ENCODE measurements at places on chromosomes 7 and 10.
A peak's percentile ranks its signal among the peaks of the same experiment; 100 is the strongest.

GRCh38 chr10:89279421-89279869, 22.4 kb upstream of the IFIT2 start:
- no peak for DNase-seq

DNA sequence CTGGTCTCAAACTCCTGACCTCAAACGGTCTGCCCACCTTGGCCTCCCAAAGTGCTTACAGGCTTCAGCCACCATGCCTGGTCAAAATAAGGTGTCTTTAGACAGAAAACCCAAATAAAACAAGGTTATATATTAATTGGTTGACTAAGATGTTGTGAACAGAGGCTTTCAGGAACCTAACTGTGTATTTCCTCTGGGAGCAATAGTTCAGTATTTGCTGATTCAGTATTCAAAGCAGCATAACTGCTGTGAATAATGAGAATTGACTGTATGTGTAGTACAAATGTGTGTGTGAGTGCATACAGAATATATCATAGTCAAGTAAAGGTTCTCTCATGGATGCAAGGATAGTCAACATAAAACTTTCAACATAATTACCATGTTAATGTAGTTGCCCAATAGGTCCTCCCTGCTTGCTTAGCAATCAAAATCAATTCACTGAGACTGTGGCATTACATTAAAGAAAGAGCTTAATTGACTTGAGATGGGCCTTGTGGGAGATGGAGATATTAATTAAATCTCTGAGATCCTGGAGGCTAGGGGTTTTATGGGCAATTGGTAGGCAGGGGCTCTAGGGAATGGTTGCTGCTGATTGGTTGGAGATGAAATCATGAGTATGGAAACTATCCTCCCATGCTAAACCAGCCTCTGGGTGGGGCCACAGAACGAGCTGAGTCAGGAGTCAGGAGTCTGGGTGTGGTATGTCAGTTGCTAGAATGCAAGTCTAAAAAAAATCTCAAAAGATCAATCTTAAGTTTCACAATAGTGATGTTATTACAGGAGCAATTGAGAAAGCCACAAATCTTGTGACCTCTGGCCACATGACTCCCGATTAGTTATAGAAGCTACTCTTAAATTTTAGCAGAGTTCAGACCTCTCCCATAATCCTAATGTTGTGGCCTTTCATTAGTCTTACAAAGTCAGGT, 162.7 kb downstream of the AKR1D1 start:
- no peak for DNase-seq

- DNase-seq = peak; percentile 89
Observed at GRCh38 chr10:123972481-123973401, 81.1 kb upstream of the CPXM2 start.

GRCh38 chr7:139733751-139734150, 44.0 kb downstream of the HIPK2 start:
- DNase-seq = no peak

GRCh38 chr7:27210441-27211083, 10.7 kb upstream of the HOXA13 start:
- DNase-seq = no peak

DNA sequence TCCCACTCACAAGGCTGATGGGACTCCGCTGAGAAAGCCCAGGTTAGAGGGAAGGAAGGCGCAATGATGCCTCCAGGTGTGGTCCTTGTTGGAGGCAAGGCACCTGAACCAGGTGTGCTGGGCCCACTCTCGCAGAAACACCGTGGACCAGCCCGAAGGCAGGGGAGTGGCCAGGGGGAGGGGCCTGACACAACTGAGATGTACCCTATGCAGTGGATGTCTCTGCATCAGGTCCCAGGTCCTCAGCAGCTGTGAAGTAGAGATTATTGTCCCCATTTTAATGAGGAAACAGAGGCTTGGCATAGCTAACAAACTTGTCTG, 32.0 kb downstream of the GBX1 start:
- no peak for DNase-seq

GRCh38 chr7:149741629-149742028, 31.8 kb downstream of the ZNF467 start:
- no peak for DNase-seq

DNA sequence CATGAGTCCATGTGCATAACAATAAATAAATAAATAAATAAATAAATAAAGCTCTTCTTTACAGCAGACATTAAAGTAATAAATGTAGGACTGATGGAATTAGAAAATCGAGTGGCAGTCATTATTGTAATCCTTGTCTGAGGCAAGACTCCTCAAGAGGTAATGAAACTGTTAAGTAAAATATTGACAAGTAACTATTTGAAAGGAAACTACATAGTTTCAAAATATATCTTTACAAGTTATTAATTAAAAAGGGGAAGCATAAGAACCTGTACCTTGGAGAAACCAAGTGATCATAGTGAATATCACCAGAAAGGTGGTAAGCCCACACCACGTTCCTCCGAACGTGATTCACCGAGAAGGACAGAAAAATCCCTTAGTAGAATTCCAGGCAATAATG, 285.6 kb upstream of the SORCS1 start:
- DNase-seq = no peak

DNA sequence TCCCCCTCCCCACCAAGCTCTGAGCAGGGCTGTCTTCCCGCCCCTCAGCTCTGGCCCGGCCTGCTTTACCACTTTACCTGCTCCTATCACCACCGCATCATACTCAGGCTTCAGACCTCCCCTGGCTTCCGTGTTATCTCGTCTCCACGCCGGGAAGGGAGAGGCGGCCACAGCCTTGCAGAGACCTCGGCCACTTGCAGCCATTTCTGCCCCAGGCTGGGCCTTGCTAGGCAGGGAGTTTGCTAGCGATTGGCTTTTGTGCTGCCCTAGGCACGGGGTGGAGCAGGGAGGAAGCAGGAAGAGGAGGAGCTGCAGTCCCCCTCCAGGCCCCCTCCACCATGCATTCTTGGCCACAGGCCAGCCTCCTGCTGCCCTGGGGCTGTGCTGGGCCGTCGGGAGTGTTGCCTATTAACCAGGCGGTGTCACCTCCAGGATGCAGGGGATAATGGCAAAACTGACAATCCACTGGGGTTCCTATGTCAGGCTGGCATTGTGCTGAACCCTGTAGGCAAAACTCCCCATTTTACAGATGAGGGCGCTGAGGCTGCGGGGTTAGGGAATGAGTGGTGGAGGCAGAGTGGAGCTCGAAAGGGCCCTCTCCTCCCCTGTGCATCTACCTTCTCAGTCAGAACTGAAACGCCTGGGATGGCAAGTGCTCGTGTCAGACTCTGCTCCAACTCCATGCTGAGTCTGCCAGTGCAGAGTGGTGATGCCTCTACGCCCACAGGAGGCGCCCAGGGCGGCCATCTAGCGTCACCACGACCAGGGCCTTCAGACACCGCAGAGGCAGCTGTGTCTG, at the start of gene PYROXD2:
Gene PYROXD2, minus strand, starts transcription at position 251 of the 799 bp plus-strand sequence. Its CDS starts 47 bp downstream, at position 204.
- peak; percentile 86 for DNase-seq

DNA sequence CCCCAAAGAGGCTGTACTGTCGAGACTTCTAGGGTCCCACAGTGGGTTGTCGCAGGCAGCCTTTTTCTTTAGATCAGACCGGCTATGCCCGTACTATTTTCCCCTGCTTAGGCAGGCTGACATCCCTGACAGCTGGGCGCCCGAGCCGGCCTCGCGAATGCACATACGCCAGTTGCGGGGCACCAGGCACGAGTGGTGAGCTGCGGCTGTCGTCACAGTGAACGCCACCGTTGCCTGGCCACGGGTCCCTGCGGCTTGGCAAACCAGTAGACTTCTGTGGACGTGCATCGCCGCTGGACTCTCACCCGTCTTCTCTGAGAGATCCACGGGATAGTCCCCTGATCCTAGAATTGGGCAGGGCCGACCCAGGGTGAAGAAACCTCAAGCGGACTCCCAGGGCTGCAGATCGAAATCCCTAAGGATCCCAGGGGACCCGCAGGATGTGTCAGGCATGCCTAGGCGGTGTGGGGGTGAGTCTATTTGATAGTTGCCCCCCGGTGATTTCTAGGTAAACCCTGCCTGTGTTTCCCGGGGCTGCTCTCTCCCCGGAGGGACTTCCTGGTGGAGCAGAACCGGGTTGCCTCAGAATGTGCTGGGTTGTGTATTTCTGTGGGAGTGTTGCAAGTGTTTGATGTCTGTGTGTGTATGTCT, 33.0 kb upstream of the ZNF273 start:
- no peak for DNase-seq

DNA sequence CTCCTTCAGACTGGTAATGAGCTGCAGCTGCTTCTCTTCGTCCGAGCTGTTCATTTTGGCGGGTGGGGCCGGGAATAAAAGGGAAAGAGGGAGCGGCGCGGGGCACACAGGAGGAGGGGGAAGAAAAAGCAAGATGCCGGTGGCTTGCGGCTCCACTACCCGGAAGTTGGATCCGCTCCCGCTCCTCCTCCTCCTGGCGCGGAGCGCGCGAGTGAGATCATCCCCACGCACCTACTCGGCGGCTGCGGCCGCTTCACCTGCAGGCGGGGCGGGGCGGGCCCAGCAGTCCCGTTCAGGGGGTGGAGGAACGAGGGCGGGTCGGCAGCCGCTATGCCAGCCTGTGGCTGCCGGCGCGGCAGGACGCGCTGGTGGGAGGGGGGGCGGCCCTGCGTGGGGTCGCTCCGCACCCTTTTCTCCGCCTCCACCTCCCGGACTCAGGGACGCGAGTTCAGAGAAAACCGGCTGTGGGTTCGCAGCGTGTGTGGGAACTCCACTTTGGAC, at the start of gene SHTN1:
Gene SHTN1, minus strand, starts transcription at position 162 of the 501 bp plus-strand sequence. Its CDS starts 108 bp downstream, at position 54.
- DNase-seq = peak; percentile 77

DNA sequence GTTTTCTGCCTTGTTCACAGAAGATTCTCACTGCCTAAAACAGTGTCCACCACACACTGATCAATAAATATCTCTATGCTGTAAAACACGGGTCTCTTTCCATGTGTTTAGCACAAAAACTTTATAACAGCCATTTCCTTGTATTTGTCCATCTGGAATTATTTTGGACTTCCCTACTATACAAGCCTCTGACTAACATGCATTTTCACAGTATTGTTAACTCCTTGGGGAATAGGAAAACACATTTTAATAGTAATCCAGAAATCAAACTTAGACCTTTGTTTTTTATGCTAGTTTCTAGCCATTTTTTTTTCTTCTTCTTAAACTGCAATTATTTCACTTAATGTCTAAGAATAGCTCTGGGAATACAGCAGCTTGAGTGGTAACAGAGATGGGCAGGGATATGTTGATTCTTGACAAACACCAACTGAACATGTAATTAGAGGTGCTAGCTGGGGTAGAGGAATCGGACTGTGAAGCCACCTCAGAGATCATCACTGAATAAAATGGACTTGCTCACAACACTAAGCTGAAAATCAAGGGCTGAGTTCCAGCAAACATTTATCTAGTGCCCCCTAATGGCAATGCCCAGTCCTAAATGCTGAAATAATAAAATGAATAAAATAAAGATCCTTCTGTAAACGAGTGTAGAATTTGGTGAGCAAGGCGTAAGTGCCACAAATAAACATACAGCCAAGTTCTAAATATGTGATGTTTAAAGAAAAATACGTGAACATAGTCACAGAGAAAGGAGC, 593.1 kb downstream of the SORCS1 start:
- DNase-seq = no peak

DNA sequence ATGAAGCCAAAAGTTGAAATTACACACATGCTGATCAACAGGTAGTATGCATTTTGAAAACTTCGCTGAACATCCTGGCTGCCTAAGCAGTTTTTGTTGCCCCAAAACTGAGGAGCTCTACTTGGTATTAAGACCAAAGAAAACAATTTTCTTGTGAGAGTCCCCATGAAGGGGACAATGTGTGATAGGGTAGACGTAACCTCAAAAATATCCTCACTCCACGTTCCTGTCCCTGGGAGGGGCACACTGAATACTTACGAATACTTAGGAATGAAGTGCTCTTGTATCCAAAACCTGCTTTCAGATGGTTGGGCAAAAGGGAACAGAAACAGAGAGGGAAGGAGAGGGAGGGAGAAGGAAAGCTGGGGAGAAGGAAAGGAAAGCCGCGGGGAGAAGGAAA, 24.7 kb downstream of the CCDC6 start:
- no peak for DNase-seq

DNA sequence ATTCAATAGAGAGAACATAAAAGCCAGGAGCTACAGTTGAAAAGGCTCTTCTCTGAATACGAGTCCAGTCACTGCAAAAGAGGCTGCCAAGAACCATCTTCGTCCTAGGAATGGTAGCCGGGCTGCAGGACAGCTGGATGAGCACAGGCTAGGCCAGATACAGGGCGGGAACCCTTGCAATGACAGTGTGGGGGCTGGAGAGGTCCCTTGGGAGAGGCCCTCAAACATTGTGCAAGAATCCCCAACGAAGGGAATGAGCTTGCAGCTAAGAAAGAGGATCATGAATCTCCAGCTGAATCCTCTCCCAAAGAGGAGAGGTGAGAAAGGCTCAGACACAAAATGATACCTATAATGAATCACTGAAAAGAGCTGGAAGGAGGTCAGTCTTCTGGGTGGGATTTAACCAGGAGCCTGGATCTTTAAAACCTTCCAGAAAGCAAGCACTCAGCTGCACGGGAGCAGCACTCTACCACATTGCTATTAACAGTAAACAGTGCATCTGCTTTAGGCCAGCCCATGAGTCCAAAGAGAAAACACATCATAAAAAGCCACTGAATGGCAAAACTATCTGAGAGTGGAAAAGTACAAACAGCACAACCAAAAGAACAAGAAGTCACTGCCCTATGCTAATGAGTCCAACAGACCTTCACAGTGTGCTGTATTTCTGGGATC, 287.9 kb downstream of the TNS3 start:
- DNase-seq = no peak

- DNase-seq = no peak
Observed at GRCh38 chr7:37732253-37732652, 48.7 kb downstream of the GPR141 start.

GRCh38 chr10:71621231-71622153, 98.1 kb downstream of the C10orf105 start:
- no peak for DNase-seq

All from NCI-H510A (cell line).